ENCODE measurements at places on chromosomes 6 and 20. TPM values are rescaled to one million over a fixed set of nuclear protein-coding genes. Genes with fewer than 3 reads are reported as not detected.

Gene SLC22A2
- not detected for total RNA-seq

GRCh38 chr6:118668761-118669385 lies 17.5 kb upstream of the CEP85L start:
- DNase-seq = no peak

- DNase-seq = no peak
These were observed 11.2 kb upstream of the PSMG4 start for GRCh38 chr6:3247255-3248146.

DNA sequence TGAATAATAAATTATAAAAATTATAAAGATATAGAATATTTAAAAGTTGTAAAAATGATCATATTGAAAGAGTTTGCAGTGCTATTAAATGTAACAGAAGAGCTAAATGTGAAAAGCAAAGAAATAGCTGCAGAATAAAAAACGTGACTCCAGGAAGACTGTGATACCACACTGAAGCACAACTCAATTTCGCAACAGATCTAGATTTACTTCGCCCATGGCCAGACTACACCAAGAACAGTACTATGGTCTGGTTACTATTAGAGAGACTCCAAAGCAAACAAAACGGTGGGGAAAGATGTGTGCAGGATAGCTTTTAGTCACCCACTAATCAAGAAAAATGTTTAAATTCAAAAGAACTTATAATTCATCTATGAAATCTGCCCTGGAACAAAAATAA lies 1.9 kb downstream of the CHD6 start:
- DNase-seq = no peak

Gene CDS2
- total RNA-seq = 39.8 TPM

DNA sequence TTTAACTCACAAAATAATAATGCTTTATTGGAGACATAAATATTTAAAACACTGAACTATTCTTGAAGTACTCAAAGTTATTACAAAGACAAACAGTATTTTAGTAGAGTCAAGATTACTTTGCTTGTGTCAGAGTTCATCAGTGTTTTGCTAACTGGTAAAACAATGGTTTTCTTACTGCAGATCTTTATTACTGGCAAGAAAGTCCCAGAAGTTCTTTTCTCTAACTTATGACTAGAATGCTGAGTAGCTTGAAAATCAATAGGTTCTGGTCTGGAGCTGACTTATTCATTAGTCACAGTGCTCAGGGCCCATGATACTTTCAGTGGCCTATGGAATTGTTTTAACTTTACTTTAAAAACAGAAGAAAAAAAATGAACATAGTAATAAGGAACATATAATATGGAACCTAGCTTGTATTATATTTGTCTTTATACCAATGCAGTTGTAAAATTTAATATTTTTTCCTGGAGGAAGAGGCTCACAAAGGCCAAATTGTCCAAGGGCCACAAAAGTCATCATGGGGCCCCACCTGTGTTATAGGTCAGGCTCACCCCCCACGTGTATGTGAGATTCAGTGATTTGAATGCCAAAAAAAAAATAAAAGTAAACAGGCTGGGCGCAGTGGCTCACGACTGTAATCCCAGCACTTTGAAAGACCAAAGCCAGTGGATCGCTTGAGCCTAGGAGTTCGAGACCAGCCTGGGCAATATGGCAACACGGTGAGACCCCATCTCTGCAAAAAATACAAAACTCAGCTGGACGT lies 53.3 kb downstream of the PLEKHG1 start:
- DNase-seq = no peak

DNA sequence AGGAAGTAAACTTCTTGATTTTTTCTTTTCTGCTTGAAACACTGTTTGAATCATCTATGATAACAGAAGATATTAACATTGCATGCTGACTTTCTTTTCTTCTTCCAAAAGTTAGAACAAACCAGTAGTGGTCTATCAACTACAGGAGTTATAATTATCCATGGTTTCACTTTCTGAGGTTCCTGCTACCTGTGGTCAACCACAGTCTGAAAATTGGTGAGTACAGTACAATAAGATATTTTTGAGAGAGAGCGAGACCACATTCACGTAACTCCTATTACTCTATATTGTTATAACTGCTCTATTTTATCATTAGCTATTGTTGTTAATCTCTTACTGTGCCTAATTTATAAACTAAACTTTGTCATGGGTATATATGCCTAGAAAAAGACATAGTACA lies 86.1 kb downstream of the MAP7 start:
- no peak for DNase-seq

DNA sequence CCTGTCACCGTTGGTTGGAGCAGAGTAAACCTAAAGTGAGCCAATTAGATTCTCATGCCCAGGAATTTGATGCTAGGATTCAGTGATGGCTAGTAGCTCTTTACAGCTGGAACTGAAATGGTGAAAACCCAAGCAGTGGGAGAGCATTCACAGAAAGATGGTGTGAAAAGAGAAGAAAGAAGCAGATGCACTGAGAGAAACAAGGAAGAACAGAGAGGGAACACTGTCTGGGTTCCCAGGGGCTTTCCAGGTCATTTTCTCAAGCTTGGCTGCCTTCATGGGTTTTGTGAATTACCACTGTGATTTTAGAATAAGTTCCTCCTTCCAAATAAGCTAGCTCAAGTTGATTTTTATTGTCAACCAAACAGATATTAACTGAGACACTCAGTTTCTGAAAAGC lies 104.1 kb upstream of the AKIRIN2 start:
- DNase-seq = no peak

- DNase-seq = no peak
These were observed 29.7 kb downstream of the MC3R start for GRCh38 chr20:56278196-56278595.

DNA sequence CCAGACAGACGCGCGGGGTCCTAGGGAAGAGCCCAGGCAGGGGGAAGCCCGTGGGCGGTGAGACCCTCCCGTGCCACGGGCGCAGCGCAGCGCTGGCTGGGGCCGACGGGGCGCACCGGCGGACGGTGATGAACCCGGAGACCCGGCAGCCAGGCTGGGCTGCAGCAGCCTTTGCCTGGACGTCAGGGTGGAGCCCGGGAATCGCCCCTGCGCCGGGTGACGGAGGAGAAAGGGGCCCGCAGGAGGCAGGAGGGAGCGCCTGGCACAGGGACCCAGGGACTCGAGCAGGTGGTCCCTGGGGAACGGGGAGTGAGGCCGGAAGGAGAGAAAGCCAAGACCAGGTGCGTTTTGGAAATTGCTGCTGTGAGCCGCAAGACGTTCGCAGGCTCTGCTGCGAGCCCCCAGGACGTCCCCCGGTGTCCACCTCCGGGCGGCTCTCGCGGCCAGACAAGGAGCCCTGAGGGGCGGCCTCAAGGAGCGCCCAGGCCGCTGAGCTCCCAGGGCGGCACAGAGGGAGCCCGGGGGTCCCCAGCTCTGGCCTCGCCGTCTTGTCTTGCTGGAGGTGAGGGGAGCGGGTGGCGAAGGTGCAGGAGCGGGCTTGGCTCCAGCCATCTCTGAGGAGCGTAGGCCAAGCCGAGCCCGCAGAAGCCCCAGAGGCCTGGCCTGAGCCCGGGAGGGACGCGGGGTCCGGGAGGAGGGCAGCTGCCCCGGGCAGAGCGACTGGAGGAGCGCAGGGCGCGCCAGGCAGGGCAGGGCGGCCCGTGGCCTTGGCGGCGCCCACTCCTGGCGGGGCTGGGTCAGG lies 191.2 kb upstream of the PDE10A start:
- DNase-seq = no peak

GRCh38 chr6:73857341-73857890 lies 161.4 kb downstream of the CD109 start:
- DNase-seq = no peak

GRCh38 chr6:147207351-147207750 lies 3.1 kb downstream of the STXBP5 start:
- no peak for DNase-seq

Gene RAET1L
- total RNA-seq = not detected

DNA sequence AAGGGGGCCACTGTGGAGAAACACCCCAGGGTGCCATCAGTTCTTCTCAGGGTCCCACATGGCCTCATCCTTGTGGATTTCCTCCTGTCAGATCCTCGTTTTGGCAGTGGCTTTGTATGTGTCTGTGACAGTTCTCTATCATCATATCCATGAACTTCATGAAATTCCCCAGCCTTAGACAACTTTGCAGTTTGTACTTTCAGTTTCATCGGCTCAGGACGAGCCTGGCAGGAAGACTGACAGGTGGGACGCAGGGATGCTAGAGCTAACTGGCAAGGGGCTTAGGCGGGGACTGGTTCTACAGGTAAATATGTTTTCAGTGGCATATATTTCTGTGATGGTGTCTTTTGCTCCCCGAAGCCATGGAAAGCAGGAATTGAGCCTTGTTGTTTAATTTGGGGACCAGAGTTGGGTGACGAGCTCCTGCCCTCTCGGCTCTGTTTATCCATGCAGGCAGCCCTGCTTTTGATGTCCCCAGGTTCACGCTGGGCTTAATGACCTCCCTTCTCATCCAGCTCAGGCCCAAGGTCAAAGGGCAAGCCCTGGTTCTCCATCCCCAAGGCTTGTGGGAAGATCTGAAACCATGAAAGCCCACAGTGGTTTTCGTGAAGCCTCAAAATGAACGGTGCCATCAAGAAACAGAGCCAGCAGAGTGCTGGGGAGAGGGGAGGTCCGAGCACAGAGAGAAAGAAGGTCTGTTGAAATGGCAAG lies 11.2 kb downstream of the SDCBP2 start:
- no peak for DNase-seq

Gene IL20RA
- total RNA-seq = not detected

Gene C4B
- 4.7 TPM for total RNA-seq

Gene SRF
- 61.9 TPM for total RNA-seq

DNA sequence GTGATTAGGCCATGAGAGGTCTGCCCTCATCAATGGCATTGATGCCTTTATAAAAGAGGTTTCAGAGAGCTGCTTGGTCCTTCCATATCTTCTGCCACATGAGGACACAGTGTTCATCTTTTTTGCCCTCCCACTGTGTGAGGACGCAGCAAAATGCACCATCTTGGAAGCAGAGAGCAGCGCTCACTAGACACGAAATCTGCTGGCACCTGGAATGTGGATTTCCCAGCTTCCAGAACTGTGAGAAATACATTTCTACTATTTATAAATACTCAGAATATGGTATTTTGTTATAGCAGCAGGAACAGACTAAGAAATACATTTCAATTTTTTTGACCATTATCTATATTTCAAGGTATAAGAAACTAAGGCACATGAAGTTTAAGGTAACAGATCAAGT lies 24.9 kb downstream of the SLC35F1 start:
- no peak for DNase-seq

DNA sequence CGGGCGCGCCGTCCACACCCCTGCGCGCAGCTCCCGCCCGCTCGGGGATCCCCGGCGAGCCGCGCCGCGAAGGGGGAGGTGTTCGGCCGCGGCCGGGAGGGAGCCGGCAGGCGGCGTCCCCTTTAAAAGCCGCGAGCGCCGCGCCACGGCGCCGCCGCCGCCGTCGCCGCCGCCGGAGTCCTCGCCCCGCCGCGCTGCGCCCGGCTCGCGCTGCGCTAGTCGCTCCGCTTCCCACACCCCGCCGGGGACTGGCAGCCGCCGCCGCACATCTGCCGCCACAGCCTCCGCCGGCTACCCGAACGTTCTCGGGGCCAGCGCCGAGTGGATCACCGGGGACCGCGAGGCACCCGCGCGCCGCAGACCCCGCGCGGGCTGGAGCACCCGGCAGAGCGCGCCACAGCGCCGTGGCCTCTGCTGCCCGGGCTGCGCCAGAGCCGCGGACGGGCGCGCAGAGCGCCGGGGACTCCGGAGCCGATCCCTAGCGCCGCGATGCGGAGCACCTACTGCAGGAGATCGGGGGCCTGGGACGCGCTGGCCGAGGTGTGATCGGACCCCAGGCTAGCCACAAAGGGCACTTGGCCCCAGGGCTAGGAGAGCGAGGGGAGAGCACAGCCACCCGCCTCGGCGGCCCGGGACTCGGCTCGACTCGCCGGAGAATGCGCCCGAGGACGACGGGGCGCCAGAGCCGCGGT lies at the start of gene BMP2:
Gene BMP2, plus strand, starts transcription at position 151 of the 692 bp plus-strand sequence. CDS start 2,441 bp downstream, outside the sequence.
- DNase-seq = no peak

DNA sequence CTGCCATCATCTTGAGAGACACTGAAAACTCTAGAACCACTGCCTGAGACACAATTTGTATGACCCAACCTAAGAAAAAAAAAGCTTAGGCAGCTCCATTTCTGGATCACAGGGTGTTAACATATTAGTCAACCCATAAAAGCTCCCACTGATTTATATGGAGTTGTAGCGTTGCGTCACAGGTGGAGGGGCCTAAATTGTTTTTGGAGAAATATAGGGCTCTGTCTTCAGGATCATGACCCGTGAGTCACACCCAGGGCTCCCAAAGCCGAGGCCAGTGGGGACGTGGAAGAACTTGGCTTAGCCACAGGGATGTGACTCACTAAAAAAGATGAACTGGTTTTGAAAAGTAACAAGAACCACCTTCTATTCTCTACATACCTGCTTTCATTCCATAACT lies 116.5 kb upstream of the BMP2 start:
- no peak for DNase-seq

DNA sequence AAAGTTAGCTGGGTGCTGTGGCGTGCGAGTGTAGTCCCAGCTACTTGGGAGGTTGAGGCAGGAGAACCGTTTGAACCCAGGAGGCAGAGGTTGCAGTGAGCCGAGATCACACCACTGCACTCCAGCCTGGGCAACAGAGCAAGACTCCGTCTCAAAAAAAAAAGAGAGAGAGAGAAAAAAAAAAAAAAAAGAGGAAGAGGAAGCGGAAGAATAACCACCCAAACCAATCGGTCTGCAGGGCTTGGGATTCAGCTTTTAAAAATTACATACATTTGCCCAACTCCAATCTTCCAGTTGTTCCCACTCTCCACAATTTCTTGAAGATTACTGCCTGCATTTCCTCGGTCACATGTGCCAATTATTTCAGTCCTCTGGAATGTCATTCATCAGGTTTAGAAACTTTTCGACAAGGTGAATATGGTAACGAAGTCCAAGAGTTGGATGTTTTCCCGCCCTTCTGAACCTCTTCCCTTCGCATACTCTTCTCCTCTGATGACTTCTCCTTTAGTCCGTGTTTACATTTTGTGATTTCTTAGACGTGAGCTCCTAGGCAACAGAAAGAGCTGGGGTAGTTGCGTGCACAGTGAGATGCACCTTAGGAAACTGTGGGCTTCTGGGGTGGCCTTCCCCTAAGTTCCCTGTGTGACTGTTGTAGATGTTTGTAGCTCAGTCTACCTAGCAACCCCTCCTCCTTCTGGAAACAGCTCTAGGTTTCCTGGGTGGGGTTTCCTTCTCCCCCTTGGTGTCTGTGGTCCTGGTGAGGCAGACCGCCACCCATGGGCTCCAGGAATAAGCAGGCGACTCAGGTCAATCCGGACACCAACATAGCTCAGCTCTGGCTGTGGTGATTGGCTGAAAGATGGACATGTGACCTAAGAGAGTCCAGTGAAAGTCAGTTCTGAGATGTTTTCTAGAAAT lies 63.0 kb upstream of the NCOA3 start:
- no peak for DNase-seq

DNA sequence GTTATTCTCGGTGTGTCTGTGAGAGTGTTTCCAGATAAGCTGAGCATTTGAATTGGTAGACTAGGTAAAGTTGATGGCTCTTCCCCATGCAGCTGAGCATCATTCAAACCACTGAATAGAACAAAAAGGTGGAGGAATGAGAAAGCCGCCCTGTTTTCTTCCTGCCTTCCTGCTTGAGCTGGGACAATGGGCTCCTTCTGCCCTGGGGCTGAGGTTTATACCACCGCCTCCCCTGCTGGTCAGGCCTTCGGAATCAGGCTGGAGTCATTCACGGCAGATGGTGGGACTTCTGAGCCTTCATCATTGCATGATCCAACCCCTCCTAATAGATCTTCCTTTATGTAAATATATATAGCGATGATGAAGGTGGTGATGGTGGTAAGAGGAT lies 124.9 kb downstream of the ANKRD60 start:
- DNase-seq = no peak

Gene NCOA5
- total RNA-seq = 30.4 TPM

All from activated T-helper 1 cell treated with anti-CD3 and anti-CD28 coated beads, Interleukin-12 subunit alpha, Interleukin-12 subunit beta, Interleukin-2, Interleukin-4 antibody, amounts not matched to agents 30 ng/mL and 10 ng/mL and 1 ng/mL, durations not matched to agents 14 hours and 24 hours and 36 hours (primary cell).